ENCODE measurements at places on chromosomes 3 and 15.

- no peak for DNase-seq
Observed at GRCh38 chr15:23642413-23643044, 5.1 kb downstream of the MAGEL2 start.

DNA sequence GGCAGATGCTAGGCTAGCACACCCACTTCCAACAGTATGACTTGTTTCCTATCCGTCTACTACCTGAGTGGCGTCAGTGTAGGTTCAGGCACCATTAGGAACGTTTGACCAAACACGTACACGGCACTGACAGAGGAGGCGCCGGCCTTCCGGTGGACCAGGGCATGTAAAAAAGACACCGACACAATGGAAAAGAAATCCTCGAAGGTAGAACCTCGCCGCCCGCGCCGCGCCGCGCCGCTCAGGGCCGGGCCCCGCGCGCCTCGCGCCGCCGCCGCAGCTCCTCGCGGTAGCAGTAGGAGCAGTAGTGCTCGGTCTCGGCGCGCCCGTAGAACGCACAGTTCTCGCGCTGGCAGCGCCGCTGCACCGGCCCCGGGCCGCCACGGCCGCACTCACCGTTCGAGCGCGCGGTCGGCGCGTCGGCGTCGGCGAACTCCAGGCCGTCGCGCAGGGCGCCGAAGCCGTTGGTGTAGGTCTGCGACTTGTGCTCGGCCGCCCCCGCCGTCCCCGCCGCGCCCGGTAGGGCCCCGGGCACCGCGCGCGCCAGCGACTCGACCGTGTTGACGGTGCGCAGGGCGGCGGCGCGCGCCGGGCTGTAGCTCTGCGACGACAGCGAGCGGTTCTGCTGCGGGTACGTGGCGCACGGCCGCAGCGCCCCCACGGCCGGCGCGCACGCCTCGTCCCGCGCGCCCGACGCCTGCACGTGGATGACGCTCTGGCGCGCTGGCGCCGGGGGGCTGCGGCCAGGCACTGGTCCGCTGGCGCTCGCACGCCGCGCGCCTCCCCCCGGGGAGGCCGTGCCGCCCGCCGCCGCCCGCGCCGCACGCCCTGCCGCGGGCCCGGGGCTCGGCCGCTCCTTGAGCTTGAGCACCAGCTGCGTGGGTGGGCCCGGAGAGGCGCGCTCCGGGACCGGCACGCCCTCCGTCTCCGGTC, 156.7 kb downstream of the KLF13 start:
- DNase-seq: no peak

DNA sequence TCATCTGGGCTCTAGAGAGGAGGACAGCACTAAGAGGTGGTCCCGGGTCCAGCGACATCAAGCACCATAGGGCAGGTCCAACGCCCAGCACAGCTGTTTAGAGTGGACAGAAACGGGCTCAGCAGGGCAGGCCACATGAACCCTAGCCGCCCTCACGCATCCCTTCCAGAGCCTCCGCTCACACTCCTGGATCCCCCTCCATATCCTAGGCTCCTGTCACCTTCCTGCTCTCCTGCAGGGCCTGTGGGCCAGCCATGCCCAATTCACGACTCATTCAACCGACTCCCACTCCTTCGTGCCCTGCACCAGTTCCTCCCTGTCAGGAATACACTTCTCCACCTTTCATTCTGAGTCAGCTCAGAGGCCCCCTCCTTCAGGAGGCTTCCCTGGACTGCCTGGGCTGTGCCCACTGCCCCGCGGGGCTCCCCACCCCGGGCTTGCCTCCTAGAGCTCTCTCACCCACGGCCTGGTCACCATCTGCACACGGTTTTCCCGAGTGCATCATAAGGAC, 90.2 kb downstream of the LINGO1 start:
- DNase-seq: no peak

GRCh38 chr3:160378331-160379109, 20.5 kb downstream of the IFT80 start:
- no peak for DNase-seq

DNA sequence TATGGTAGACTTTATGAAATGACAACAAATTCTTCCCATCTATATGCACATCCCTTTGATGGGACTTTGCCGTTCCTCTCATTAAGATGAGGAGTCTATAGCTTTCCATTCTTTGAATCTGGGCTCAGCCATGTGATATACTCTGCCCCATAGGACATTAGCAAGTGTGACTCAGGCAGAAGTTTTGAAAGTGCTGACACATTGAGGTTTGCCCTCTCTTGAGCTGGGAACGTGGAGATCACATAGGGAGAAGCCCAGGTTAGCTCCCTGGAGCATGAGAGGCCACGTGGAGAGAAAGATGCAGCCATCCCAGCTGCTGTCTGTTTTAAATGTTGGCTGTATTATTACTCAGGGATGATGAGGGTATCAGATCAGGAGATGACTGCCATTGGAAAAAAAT, 67.7 kb upstream of the OXTR start:
- DNase-seq: no peak

- DNase-seq: no peak
Observed at GRCh38 chr3:82462977-82463376, 701.5 kb upstream of the GBE1 start.

DNA sequence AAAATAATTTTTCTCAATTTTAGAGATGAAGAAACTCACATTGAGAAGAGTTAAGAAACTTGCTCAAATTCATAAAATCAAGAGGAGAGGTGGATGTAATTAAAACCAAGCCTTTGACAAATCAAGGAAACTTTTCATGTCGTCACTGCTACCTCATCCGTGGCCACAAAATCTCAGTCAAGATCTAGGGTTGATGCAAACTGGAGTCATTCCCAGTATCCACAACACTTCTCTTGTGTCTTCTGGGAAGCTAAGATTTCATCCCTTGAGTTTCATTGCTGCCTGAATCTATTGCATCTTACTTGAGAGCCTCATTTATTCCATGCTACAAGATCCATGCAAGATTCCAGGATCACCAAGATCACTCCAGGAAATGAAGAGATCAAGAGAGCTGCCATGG, 5.4 kb upstream of the FBN1 start:
- no peak for DNase-seq
